ENCODE measurements at places on chromosomes 5 and 9. TPM values are rescaled to one million over a fixed set of nuclear protein-coding genes. Genes with fewer than 3 reads are reported as not detected.

HMCN2 gene
- 19.4 TPM for polyA plus RNA-seq

- no peaks in the 10 kb centered on the region for H3K27me3 ChIP-seq
- H3K4me3 ChIP-seq, result no peak overlapping the region
These were observed 86.7 kb upstream of the AGXT2 start for GRCh38 chr5:35134278-35135030.

TTF1 gene
- polyA plus RNA-seq, result 10.3 TPM

GRCh38 chr9:133994353-133995011, 2.4 kb upstream of the VAV2 start:
- H3K4me3 ChIP-seq, result no peak overlapping the region
- no peaks in the 10 kb centered on the region for H3K36me3 ChIP-seq

BTNL3 gene
- 162 TPM for polyA plus RNA-seq

DNA sequence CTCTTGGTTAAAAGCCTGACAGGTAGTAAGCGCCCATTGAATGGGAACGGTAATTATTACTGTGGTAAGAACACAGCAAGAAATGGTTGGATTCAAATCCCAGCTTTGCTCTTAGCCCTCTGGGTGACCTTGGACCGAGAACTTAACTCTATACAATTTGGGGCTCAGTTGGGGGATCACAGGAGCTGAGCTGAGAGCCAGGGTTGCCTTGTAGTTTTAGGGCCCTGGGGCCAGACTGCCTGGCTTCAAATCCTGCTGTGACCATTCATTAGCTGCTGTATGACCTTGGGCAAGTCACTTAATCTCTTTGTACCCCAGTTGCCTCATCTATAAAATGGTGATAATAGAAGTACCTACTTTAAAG, 87.4 kb upstream of the SH3PXD2B start:
- no peak overlapping the region for H3K27ac ChIP-seq
- no peak overlapping the region for H3K4me3 ChIP-seq
- H3K27me3 ChIP-seq, result peaks cover 5% of the 10 kb centered on the region
- no peak for DNase-seq
- H3K4me1 ChIP-seq, result no peaks in the 10 kb centered on the region
- no peaks in the 10 kb centered on the region for H3K36me3 ChIP-seq

- H3K36me3 ChIP-seq, result peaks cover 62% of the 10 kb centered on the region
- no peaks in the 10 kb centered on the region for H3K27me3 ChIP-seq
- no peaks in the 10 kb centered on the region for H3K4me1 ChIP-seq
- DNase-seq, result no peak
- H3K4me3 ChIP-seq, result no peak overlapping the region
These were observed 92.0 kb downstream of the MVB12B start for GRCh38 chr9:126418608-126419007.

Data from small intestine (tissue), 16 donors.